ENCODE measurements at places on chromosomes 2 and 18.

DNA sequence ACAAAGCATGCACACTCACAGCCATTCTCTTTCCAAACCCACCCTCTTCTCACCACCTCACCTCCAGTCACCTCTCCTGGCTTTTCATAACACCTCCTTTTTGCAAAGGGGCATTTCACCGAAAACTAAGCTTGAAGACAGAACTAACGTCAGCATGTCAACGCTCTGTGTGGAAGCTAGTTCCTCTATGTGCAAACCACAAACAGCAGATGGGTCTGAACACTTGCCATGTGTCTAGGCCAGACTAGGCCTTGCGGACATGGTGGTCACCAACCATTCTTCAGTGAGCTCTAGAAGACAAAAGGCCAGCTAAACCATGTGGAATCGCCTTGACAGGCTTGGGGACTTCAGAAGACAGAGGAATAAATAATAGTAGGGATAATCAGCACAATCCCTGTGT lies 148.5 kb downstream of the TXNL1 start:
- no peak for DNase-seq

GRCh38 chr2:96819876-96820511 lies 3.9 kb downstream of the CNNM3 start:
- no peak for DNase-seq

DNA sequence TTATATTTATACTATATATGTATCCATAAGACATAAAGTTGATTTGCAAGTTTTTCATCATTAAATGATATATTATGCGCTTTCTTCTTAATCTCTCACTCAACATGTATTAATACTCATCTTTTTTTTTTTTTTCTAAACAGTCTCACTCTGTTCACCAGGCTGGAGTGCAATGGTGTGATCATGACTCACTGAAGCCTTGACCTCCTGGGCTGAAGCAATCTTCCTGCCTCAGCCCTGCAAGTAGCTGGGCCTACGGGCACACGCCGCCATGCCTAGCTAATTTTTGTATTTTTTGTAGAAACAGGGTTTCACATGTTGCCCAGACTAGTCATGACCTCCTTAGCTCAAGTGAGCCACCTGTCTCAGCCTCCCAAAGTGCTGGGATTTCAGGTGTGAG lies 51.4 kb upstream of the MAP4K3 start:
- DNase-seq: no peak

- DNase-seq: no peak
Observed at GRCh38 chr2:71935262-71935848, 212.3 kb downstream of the CYP26B1 start.

DNA sequence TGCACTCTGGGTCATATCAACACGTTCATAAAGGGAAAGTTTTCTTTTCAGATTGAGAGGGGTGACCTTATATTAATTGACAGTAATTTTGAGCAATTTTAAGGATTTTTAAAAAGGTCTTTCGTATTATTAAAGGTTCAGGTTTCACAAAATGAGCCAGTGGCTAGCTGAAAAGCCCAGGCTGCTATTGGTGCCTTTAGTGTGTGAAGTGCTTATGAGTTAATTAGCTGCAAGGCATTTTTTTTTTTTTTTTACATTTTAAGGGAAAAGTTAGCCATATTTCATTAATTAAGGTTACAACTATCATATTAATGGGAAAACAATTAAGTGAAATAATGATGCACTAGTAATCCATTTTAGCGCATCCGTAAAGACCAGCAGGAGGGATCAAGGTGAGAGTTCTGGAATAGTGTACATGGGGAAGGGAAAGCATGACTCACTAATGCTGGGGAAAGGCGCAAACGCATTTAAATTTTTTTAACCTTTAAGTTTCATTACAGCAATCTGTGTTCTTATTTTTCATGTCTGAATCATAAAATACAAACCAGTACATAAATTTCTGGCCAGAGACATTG lies 200.0 kb downstream of the ZNF407 start:
- no peak for DNase-seq

- no peak for DNase-seq
Observed at GRCh38 chr2:79757526-79757925, 244.7 kb downstream of the CTNNA2 start.

DNA sequence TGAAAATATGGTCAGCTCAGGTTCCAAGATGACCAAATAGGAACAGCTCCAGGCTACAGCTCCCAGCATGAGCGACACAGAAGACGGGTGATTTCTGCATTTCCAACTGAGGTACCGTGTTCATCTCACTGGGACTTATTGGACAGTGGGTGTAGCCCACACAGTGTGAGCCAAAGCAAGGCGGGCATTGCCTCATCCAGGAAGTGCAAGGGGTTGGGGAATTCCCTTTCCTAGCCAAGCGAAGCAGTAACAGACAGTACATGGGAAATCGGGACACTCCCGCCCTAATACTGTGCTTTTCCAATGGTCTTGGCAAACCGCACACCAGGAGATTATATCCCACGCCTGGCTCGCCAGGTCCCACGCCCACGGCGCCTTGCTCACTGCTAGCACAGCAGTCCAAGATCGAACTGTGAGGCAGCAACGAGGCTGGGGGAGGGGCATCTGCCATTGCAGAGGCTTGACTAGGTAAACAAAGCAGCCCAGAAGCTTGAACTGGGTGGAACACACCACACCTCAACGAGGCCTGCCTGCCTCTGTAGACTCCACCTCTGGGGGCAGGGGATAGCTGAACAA lies 57.5 kb downstream of the WDPCP start:
- DNase-seq: no peak

- no peak for DNase-seq
Observed at GRCh38 chr2:30109856-30110255, 37.0 kb upstream of the YPEL5 start.

GRCh38 chr18:58668211-58668610 lies 3.1 kb upstream of the MALT1 start:
- DNase-seq: no peak

DNA sequence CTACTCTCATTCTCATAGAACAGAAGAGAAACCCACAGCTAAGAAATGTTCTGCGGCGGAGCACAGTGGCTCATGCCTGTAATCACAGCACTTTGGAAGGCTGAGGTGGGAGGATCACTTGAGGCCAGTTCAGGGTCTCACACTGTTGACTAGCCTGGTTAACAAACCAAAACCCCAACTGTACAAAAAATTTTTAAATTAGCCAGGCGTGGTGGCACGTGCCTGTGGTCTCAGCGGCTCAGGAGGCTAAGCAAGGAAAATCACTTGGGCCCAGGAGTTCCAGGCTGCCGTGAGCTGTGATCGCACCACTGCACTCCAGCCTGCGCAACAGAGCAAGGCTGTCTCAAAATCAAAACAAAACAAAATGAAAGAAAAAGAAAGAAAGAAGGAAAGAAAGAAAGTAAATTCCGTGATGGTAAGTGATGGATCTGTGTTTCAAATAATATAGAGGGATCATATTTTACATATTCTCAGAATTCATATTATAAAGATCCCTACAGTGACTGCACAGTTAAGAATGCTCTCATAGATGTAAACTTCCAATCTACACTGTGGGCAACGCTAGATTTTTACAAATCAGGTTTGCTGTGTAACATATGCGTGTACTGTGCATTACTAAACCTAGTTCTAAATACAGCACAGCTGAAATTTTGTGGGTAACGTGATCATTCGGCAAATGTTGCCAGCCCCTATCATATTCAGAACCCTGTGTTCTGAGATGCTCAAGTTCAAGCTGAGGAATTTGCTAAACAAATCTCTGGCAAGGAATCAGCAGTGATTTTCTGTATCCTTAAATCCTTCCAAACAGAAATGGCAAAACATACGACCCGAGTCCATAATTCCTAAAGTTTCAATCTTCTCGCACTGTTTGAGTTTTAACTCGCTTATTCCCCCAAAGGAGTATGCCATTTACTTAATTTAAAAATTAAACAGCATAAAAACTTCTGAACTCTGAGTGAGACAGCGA lies 1.2 kb upstream of the RAB12 start:
- no peak for DNase-seq

DNA sequence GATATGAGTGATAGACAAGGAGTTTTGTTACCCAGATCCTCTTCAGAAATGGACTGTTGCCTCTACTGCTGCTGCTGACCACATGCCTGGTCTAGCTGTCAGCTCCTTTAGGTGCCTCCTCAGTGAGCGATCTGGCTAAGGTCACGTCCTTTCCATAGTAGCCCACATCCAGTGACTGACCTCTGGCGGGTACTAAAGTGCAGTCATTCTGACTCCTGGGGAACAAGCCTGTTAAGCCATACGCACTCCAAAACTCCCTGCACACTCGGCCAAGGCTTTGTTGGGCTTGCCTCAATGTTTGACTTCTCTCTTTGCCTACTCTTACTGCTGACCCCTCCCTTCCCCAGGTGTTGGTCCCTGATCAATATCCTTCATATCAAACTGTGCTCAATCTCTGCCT lies 685.2 kb downstream of the IRS1 start:
- DNase-seq: no peak

DNA sequence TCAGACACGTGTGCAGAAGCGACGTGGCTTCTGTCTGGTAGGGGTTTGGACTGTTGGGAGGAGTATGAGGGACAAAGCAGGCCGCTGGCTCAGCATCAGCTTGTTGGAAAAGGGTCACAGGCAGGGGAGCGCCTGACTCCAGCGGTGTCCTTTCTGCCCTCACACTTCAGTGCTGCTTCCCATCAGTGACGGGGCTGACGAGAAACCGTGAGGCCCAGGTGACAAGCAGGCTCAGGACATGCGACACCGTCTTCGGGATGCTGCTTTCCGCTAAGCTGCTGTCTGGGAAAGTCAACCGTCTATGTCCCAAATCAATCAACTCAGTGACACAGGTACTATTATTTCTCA lies 90.5 kb downstream of the USP40 start:
- no peak for DNase-seq

- no peak for DNase-seq
Observed at GRCh38 chr2:175441181-175441761, 259.8 kb upstream of the ATP5MC3 start.

GRCh38 chr2:31919499-31919898 lies 91.3 kb downstream of the MEMO1 start:
- DNase-seq: no peak

DNA sequence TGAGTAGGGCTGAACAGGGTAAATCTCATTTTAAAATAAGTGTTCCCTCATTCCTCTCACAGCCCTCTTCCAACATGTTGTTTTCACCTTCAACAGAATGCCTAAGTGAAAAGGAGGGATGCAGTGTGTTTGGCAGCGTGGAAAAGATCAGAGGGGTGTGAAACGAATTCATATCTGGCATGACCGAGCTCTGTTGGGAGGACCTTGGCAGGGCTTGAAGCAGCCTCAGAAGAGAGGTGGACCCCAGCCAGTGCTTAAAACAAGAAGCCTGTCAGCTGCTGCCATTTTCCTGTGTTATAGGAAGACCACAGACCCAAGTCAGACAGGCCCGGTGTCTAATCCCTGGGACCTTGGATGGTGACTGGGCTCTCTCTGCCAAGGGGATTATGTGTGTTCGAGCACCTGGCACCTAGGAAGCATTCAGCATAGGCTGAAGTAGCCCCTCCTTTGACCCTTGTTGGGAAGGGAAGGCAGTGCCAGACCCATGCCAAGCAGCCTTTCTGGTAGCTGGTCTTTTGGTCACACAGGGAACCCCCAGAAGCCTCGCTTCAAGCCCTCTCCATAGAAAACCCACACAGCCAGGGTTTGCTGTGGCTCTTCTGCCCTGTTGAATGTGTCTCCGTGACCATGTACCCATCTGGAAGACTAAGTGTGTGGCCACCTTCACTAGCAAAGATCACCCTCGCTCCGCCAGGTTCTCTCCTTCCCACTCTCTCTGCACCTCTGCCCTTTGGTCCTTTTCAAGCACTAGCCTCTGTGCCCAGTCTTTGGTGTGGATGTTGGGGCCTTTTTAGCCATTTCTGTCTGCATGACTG lies 87.5 kb upstream of the ST3GAL5 start:
- no peak for DNase-seq

DNA sequence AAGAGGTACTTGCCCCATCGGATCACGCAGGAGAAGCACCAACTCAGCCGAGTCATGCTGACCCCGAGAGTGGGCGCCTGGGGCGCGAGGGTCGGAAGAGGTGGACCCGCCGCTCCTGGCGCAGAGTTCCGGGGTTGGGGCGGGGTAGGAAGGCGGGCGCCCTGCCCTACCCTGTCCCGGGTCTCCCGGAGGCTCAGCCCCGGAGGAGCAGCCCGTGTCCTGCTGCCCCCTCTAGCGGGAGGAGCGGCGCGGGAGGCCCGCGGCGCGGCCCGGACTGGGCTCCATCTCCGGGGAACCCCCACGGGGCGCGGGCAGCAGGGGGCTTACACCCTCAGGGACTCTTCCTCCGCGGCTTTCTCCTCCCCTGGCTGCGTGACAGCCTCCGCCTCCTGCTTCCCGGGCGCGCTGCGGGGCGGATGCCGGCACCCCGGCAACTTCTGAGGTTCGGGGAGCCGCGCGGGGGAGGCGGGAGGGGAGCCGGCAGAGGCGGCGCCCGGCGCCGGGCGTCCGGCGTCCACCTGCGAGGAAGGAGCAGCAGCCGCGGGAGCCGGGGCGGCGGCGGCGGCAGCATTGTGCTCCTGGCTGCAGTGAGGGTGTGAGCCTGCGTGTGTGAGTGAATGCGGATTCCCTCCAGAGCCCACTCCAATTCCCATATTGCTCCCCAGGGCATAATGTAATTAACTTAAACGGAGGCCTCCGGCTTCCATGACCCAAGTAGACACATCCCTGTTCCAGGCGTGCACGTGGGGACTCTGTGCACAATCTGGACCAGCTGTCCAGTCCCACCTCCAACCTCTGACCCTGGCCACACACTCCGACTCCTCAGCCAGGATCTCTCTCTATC lies 7.6 kb upstream of the TNS1 start:
- DNase-seq: no peak

DNA sequence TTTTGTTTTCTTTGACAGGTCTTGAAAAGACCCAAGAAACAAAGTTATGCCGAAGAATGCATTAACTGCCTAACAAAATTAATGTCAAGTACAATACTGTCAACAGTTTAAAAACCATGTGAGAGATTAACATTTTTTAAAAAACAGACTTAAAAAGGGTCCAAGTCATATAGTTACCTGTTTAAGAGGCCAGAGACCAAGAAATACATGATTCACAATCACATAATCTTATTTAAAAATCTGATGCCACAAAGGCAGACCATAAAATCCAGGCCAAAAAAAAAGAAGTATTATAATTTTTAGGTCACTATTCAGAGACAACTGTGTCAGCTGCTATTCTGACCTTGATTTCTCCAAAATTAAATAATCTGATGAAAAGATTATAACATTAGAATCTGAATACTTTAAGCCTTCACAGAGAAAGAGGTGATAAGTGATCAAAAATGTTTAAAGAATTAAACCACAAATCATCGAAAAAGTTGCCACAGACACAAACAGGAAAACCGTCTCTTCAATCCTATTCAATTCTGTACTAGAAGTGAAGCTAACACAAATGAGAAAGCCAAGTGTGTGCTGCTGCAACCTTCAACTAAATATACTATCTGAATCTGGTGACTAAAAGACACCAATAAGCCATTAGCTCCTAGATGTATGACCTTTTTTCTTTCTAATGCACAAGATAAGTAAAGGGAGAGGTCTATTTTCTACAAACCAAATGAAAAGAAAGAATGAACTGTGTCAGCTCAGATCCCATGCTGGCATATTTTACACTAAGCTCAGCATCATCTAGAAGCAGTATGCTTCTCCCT lies 286.0 kb downstream of the ZEB2 start:
- DNase-seq: no peak

GRCh38 chr2:238254095-238254723 lies 14.4 kb upstream of the HES6 start:
- DNase-seq: no peak
